Type B pancreatic cell (in vitro differentiated cells): ENCODE measurements at places on chromosomes 5 and 9.

GRCh38 chr5:107670087-107670931 lies 428 bp downstream of the EFNA5 start:
- DNase-seq: peak; percentile 75

DNA sequence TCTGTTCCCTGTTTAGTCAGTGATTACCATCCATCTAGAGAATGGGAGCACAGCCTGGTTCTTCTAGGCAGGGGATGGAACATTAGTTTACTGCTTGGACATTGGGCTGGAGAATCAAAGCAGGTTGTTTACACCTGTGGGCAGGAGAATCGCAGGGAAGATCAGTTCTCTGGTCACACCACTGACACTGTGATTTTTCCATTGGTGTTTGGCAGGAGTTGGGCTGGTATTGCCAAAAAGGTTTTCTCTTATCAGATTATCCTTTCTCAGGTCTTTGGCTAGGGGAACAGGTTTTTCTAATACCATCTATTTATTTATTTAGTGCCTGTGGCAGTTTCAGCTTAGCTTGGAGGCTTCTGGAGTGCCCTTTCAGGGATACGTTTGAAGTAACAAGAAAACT lies 219.3 kb upstream of the GRIN3A start:
- no peak for DNase-seq

DNA sequence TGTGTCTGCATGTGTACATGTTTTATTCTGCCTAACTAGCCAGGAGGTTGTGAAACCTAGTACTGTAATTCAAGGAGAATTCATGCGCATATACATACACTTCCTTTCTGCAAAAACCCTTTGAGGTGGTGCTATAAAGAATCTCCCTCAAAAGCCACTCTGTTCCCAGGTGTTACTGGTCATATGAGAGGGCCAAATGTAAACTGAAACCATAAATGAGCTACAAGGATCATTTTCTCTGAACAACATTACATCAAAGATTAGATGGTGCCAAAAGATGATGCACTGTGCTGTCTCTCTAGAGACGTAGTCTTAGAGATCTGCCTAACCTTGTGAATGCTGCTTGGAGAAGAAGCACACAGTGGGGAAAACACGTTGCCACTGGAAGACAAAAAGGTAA lies 15.7 kb downstream of the NREP start:
- DNase-seq: no peak

DNA sequence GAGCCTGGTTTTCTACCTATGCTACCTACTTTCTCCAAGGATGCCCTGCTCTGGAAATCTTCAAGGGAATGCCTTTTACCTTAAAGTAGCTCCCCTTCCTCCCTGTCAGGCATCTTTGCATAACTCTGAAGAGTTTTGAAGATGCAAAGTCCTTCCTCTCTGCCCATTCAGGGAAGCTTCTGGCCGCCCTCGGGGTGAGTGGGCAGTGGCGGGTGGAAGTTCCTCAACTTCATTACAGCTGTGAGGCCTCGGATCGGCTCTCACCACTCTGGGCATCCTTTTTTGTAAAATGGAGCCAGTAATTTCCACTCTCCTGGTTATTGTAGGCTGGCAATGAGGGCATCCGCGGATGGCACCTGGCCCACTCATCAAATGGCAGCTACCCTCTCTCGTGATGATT lies 31.7 kb upstream of the STXBP1 start:
- no peak for DNase-seq

GRCh38 chr5:76413746-76414145 lies 10.7 kb downstream of the IQGAP2 start:
- DNase-seq: no peak

DNA sequence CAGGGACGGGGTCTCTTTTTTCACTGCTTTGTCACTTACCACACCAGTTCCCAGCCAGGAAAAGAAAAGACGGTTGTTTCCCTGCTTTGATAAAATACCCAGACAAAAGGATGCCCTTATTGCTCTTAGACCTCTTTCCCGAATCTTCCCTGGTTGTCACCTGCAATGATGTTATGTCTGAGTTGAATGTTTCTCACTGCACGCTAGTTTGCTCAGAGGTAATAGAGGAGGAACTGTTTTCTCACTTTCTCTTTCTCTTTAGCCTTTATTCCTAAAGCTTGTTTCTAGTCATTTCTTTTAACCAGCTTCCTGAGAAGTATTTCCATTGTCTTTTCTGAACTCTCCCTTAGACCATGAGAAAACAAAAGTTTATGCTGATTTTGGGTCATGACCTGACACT lies 32.9 kb downstream of the ACER2 start:
- no peak for DNase-seq

- no peak for DNase-seq
Observed at GRCh38 chr5:172443441-172444109, 10.8 kb downstream of the SH3PXD2B start.

DNA sequence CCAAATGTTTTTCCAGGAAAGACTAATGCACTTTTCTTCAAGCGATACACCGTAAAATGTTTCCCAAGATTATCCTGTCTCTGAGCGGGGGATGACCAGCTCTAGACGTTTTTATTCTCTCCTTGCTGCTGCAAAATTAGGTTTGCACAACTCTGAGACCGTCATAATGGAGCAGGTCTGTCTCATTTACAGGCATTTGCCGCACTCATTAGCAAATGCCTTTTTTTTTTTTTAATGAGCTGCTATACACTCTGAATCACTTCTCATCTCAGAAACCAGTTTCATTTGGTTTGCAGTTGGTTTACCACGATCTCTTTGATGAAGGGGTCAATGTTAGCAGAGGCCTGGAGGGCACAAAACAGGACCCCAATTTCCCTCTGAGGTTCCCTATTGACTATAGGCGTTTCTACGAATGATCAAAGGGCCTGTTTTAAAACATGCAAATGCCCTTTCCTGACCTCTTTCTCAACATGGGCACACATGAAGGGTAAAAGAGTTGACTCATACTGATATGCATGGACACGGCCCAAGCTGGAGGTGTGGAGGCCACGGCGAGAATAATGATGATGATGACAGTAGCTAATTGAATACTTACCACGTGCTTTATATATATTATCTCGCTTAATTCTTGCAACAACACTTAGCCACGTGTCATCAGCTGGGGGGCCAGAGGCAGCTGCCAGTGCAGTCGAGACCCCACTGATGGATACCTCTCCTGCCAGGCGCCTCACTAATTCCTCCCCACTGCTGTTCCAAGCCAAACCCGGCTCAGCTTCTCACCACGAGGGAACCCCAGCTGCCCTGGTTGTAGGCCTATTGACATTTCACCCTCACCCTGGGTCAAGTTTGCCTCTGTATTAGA lies 89.9 kb upstream of the PTCH1 start:
- DNase-seq: no peak

DNA sequence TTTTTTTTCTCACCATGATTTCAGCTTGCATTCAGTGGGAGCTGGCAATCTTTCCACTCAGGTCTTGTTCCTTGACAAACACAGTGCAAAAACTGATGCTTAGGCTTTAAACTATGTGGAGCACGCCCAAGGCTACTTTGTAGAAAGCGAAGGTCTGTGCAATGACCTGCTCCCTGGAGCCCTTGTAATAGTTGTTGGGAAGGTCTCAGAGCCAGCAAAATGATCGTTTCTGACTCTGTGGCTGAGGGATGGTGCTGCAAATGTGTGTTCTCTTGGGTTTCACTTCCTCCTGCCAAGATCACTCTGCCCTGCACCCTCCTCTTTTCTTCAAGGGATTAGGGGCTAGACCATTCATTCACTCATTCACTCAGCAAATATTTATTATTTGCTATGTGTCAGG lies 249.7 kb upstream of the MAP3K1 start:
- DNase-seq: no peak
